ENCODE measurements at places on chromosomes 11 and 22. TPM values are rescaled to one million over a fixed set of nuclear protein-coding genes. Genes with fewer than 3 reads are reported as not detected.

The MEI1 gene
- polyA plus RNA-seq = 0.22 TPM

The OR56A1 gene
- polyA plus RNA-seq = not detected

The ZNF70 gene
- polyA plus RNA-seq = 1.6 TPM

The TSPAN18 gene
- 0.98 TPM for polyA plus RNA-seq

- no peak for DNase-seq
These were observed 34.1 kb downstream of the CSNK2A3 start for GRCh38 chr11:11318961-11319360.

- DNase-seq = no peak
These were observed 28.1 kb downstream of the LDLRAD3 start for GRCh38 chr11:35971841-35972422.

DNA sequence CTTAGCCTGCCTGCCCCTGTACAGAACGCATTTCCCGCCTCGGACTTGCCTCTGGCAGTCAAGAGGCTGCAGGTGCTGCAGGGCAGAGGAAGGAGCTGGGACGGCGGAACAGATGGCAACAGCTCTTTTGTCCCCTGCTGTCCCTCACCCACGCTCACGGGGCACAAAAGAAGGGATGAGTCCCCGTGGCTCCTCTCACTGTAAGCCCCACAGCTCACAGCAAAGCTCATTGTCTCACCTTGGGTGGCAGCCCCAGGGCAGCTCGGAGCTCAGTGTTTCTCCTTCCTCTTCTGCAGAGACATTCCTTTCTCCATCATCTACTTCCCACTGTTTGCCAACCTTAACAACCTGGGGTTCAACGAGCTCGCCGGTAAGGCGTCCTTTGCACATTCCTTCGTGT lies 24.3 kb downstream of the SLC25A18 start:
- no peak for DNase-seq

GRCh38 chr11:118998822-118999221 lies 884 bp downstream of the CENATAC start:
- DNase-seq = peak; percentile 27
